Stimulated activated CD8-positive, alpha-beta memory T cell treated with anti-CD3 and anti-CD28 coated beads, Interleukin-12 subunit alpha, Interleukin-12 subunit beta, amount 100 ng/mL, for 1 hour (primary cell): ENCODE measurements at places on chromosomes 1 and 21.

DNA sequence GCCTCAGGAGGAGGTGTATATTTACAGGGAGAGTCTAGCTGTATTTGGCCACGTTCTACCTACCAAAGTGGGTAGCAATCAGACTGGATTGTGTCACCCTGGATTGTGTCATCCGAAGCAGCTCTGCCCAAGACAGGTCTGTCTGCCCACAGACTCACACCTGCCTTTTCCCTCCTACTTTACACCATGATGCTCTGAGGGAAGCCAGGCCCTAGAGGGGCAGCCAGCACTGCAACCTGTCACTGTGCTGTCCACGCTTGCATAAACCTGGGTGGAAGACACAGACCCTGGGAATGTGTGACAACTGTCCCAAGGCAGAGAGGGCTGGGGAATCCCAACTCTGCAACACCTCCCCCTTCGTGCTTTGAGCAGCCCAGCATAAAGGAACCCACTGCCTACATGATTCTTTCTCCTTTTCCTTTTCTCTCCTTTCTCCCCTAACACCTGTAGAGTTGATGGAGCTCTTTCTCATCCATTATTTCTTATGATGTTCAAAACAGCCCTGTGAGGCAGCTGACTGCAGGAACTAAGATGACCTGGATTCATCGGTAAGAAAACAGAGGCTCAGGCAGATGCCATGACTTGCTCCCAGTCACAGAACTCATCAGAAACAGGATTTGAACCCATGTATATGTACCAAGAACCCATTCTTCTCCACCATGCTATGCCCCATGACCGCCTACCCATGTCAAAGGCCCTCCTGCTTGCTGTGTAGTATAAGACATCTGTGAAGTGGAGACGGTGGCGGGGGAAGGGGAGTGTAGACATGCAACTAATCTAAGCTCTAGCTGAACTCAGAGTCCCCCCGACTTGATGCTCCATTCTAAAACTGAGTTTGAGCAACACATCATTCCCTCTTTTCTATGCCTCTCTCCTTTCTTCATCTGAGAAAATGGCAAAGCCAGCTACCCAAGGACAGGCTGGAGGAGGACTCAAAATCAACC, 55.9 kb downstream of the ITPKB start:
- DNase-seq, result no peak

DNA sequence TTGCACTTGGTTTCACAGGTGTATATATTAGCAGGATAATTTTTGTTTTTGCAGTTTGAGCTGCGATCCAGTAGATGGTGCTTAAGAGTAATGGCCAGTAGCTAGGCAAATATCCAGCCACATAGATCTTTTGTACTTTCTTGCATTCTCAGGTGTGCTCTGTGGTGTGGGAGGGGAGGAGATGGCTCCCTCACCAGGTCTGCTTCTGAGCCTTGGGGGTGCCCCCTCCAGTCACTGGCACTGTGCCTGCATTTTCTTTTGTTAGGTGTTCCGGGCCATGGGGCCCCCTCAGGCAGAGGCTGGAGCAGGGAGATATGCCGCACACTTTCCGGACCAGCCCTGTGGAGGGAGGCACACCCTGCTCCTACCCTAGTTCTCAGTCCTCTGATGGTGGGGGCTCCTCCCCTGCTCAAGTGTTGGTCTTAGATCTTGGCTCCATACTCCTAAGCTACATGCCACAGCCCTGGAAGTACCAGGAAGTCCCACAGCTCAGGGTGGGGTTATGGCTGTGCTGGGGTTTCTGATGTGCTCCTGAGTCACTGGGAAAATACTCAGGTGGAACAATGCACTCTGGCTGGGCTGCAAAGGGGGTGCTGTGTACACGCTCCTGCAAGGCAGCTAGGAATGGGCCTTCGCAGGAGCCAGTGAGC, 197.6 kb upstream of the DMRTA2 start:
- DNase-seq, result no peak

DNA sequence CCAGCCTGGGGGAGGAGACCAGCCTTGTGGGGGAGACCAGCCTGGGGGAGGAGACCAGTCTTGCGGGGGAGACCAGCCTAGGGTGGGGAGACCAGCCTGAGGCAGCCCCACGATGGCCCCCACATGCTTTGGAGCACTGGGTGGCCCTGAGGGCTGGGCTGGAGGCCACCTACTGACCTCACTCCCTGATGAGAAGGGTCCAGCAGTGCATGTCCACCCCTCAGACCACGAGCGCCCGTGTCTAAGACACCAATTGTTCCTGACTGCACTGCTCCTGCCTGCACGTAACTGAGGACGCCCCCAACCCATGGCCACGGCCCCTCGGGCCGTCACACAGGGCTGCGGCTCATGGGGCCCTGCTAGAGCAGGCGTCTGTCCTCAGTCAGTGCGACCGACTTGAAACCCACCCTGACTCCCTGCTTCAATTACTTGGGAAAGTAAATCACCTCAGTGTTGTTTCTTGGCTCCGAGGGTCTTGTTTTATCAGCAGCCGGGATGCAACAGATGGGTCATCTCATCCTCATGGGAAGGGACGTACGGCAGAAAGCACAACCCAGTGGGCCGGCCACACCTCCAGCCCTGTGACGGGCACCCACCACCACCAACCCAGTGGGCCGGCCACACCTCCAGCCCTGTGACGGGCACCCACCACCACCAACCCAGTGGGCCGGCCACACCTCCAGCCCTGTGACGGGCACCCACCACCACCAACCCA, at the start of gene SPATC1L:
TSS of gene SPATC1L (minus strand) at position 550 of the 715 bp plus-strand sequence. CDS start 1,643 bp downstream, outside the sequence.
- peak; percentile 25 for DNase-seq

DNA sequence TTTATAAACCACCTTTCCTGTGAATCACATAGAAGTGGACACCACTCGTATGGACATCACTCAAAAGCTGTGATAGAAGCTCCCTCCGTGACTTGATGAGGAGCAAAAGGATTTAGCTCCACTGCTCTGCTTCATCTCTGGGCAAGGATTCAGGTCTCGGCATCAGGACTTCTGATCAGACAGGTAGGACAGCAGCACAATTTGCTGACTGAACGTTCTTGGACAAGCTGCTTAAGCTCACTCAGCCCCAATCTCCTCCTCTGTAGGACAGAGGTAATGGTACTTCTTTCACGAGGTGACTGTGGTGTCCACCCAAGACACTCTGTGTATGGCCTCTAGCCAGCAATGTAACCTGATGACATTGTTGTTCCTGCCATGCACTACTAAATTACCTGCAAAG, 122.6 kb upstream of the AJAP1 start:
- DNase-seq, result no peak

DNA sequence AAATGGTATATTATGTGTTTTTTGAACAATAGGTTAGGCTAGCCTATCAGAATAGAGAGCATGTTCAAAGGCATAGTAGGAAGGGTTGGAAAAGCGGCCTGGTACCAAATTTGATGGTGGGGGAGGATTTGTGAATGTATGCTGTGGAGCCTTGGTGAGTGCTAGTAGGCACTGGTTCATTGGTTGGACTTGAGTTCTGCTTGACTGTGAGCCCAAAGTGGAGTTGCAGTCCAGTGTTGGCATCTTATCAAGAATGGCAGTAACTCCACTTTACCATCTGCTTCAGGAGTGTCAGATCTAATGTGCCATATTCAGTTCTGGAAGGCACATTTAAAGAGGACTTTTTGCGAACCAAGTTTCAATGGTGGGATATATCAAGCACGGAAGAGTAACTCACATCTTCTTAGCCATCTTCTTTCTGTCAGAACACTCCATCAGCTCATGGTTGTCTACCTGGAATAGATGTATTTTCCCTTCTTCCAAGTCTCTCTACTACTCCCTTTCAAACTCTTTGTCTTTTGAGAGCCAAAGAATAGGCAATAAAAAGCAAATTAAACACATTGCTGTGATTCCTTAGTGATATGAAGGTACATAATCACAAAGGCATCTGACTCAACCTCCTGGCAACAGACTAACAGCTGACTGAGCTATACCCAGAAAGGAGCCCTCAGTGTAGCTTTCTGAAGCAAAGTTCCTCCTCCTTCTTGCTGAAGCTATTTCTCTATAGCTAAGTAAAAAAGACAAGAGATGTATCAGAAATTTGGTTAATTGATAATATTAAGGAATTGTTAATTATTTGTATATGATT, 21.7 kb downstream of the LRRC8B start:
- DNase-seq, result no peak

DNA sequence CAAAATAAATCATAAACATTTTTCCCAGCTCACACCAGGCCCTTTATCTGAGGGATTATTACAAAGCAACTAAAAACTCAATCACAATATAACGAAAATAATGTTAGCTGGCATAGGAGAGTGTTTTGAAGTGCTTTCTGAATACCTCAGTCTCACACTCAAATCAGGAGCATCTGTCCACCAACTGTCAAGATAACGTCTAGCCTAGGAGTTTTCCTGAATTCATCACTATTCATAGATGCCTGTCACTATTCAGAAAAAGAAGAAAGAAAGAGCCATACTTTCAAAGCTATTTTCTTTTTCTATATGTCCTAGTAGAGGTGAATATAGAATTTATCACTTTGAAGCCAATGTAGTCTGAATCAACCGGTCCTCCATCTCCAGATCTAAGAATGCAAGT, 127.0 kb downstream of the AKT3 start:
- DNase-seq, result no peak

- no peak for DNase-seq
Measured at GRCh38 chr1:8421721-8422120, 103.8 kb downstream of the SLC45A1 start.

- DNase-seq, result no peak
Measured at GRCh38 chr1:231847612-231848397, 221.2 kb downstream of the DISC1 start.
